ENCODE measurements at places on chromosomes 16 and 17.

DNA sequence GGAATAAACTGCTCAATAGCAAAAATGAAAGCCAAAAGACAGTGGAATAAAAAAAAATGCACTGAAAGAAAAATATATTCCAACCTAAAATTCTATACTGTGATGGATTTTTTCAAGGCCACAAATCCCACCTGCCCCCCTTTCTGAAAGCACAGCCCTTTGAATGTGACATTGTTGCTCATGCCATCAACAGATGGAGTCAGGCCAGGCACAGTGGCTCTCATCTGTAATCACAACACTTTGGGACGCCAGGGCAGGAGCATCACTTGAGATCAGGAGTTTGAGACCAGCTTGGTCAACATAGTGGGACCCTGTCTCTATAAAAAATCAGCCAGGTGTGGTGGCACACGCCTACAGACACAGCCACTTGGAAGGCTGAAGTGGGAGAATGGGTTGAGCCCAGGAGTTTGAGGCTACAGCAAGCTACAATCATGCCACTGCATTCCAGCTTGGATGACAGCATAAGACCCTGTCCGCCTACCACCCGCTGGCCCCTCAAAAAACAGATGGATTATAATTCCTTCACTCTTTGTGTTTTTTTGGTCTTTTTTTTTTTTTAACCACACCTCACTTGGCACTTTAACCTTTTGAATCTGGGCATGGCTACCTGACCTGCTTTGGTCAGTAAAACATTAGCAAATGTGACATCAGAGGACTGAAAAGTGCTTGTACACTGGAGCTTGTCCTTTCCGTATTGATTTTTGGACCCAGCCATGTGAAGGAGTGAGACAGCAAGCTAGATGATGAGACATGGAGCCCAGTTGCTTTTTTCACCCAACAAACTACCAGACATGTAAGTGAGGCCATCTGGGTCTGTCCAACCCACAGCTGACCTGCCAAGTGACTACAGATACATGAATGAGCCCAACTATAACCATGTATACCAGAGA lies 36.3 kb downstream of the GLG1 start:
- DNase-seq, result no peak

- DNase-seq, result peak; percentile 75
Measured at GRCh38 chr17:75783069-75783783, 1.4 kb upstream of the UNK start.

DNA sequence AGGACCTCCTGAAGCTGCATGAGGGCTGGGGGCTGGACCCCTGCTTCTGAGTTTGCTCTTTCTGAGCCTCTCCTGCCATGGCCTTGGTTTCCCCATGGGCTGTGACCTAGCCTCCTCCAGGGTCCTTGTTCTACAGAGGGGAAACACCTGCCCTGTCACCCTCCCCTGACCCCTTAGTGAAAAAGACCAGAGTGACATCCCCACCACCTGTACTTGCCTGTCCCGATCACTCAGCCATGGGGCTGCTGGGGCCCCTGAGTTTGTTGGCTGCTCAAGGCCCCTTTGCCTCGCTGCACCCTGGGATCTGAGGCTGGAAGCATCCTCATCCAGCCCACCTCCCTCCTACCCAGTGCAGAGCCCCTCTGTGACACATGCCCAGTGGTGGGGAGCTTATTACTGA lies 800 bp downstream of the NOD2 start:
- DNase-seq, result no peak

DNA sequence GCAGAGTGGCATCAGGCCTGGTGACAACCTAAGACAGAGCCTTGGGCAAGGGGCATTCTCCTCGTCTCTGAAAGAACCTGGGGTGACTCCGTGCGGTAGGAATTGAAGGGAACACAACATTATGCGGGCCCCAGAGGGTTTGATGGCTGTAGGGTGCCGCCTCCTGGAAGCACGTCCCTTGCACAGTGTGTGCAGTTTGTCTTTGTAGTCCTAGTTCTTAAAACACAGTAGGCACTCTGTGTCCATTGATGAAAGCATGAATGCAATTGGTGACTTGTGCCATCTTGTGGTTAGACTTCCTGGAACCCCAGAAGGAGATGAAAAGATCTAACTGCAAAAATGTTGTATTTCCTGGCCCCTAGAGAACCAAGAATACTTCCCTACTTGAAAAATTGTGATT lies 279.8 kb downstream of the UTP18 start:
- DNase-seq, result no peak

DNA sequence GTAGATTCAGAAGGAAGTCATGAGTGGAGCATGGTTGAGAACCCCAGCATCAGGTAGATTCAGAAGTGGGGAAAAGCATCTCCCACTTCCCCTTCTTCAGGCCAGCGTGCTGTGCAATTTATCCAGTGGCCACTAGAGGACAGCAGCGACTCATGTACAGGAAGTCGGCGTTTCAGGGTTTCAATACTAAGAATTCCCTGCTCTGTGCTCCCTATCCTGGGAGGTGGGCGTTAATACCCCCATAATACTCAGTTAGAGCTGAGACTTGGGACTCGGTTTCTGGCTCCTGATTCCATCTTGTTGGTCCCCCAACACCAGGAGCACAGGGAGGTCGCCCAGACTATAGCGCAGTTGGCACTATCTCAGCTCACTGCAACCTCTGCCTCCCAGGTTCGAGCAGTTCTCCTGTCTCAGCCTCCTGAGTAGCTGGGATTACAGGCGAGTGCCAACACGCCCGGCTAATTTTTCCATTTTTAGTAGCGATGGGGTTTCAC lies 75.3 kb upstream of the AMZ2 start:
- peak; percentile 52 for DNase-seq

GRCh38 chr17:17348872-17349723 lies 45.9 kb downstream of the NT5M start:
- DNase-seq, result no peak

- DNase-seq, result peak; percentile 58
Measured at GRCh38 chr17:47955497-47956461, 1.9 kb downstream of the PRR15L start.
